ENCODE measurements at places on chromosomes 16 and 17. TPM values are rescaled to one million over a fixed set of nuclear protein-coding genes. Genes with fewer than 3 reads are reported as not detected.

The MYO1D gene
- total RNA-seq: 85.5 TPM

The PRKCB gene
- total RNA-seq: not detected

The P2RX5 gene
- 0.37 TPM for total RNA-seq

The NCOR1 gene
- total RNA-seq: 134 TPM

The KRT14 gene
- 0.66 TPM for total RNA-seq

The KCTD19 gene
- total RNA-seq: 0.44 TPM

The ERCC4 gene
- total RNA-seq: 17.1 TPM

The MSLN gene
- total RNA-seq: not detected

Data from endothelial cell of umbilical vein (primary cell).